ENCODE measurements at places on chromosomes 1 and 21. TPM values are rescaled to one million over a fixed set of nuclear protein-coding genes. Genes with fewer than 3 reads are reported as not detected.

DNA sequence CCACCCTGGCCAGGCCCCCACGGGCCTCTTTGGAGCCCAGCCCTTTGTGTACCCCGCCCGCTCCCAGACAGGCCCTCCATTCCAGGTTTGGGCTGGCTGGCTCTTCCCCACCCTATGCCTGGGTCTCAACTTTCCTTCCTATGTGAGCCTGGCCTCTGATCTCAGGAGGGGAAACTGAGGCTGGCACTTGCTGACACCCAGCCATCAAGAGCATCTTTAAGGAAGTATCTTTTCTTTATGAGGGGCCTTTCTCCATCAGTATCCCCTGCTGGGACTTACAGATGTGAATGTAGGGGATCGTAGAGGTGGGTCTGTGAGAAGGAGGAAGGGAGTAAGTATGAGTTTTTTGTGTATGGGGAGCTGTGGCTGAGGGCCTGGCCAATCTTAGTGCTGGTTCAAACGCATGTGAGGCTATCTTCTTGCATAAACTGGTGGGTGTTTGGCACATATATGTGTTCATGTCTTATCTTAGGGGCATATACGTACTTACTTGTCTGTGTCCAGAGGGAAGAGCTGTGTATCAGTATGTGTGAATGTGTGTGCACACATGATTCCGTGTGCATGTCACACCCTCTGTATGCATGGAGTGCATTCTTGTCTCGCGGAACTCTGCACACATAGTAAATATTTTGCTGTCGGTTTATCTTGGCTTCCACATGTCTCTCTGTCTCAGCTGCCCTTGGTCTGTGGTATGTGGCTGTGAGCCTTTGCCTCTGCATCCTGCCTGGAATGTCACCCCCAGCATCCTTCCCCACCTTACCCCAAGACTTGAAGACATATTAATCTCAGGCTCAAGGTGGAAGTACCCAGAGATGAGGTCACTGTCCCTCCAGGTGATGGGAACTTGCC lies 5.4 kb downstream of the NECTIN4 start:
- DNase-seq, result no peak

GRCh38 chr1:172107316-172107975 lies 266.1 kb downstream of the DNM3 start:
- no peak for DNase-seq

- no peak for DNase-seq
Observed at GRCh38 chr21:44017601-44018000, 5.5 kb downstream of the TRAPPC10 start.

DNA sequence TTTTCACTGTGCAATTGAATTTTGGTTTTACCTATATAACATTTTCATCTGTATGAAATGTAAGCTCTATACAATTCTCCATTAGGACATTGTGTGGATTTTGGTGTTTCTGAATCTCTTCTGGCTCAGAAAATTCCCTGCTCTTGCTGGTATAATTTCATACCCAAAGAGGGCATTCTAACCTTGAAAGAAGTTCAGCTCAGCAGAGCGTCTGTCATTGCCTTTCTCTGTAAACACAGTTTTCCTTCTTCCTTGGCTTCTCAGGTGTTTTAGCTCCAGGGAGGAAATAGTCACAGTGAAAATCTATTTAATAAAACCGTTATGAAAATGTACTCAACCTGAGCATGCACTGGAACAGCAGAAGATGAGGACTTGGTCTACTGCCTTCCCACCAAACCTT lies 16.0 kb downstream of the DISC1 start:
- DNase-seq, result no peak

GRCh38 chr1:220952961-220953643 lies 73.9 kb downstream of the HLX start:
- no peak for DNase-seq

DNA sequence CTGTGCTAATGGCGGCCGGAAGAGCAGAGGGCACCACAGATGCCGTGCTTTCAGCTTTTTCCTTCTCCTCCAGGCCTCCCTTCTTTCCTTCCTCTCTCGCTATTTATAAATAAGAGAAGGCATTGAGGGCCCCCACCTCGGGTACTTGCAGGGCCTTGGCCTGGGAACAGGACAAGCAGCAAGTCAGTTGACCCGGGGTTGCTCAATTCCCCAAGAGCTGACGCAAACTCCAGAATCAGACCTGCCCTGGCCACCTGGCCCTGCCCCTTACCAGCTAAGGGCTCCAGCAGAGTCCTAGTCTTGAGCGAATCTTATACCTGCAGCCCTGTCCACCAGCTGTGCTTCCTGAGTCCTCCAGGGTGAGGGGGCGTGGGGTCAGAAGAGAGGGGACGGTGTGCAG lies 13.5 kb downstream of the TNFRSF1B start:
- no peak for DNase-seq

GRCh38 chr1:12480748-12481362 lies 137.2 kb downstream of the DHRS3 start:
- no peak for DNase-seq

- peak; percentile 56 for DNase-seq
Observed at GRCh38 chr1:111204201-111204982, 3.9 kb upstream of the DENND2D start.

Gene NLRP3
- total RNA-seq, result 0.09 TPM

Measured in activated T-helper 2 cell treated with anti-CD3 and anti-CD28 coated beads, Interferon-gamma antibody, Interleukin-2, Interleukin-4, amounts not matched to agents 10 μg/mL and 5 μg/mL and 100 μg/mL, durations not matched to agents 14 hours and 24 hours and 36 hours (primary cell).